ENCODE measurements at places on chromosomes 1 and 21.

- DNase-seq: no peak
Observed at GRCh38 chr1:74946388-74946787, 187.8 kb upstream of the LHX8 start.

DNA sequence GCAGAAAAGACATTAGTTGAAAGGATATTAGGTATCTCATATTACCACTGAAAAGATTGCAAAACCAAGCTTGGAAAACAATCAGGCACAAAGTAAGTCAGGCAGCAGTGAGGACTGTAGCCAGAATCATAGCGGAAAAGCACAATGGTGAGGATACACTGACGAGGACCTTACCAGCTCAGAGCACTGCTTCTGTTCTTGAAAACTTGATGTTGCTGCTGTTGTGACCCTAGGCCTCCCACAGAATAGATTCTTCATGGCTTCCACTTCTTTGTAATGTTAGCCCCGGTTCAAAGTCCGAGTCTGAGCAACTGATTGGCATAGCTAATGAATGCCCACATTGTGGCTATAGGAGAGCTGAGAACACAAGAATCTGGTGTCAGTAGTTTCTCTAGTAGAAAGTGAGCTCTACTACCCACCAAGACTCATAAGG, 45.2 kb upstream of the LRRC8C start:
- no peak for DNase-seq

DNA sequence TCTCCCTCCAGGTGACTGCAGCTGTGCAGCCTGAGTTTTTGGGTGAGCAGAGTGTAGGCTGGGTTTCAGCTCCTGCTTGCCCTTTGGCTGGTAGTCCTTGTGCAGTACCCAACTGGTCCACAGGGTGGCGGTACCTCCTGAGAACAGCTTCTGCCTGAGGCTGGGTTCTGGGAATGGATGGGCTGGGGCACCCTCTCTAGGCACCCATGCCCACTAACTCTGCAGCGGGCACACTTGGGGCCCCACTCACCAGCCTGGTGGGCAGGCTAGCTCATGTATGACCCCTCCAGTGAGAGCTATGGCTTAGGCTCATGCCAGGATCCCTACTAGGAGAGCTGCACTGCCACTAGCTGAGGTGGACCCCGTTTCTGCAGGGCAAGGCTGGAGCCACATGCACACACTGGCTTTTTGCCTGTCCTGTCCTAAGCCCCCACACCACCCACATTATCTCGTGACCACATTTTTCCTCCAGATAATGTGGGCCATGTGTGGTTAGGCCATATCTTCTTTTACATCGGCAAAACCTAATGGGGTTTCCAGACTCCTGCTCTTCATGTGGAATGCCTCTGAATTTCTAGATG, 15.5 kb upstream of the GSTM4 start:
- DNase-seq: peak; percentile 81

DNA sequence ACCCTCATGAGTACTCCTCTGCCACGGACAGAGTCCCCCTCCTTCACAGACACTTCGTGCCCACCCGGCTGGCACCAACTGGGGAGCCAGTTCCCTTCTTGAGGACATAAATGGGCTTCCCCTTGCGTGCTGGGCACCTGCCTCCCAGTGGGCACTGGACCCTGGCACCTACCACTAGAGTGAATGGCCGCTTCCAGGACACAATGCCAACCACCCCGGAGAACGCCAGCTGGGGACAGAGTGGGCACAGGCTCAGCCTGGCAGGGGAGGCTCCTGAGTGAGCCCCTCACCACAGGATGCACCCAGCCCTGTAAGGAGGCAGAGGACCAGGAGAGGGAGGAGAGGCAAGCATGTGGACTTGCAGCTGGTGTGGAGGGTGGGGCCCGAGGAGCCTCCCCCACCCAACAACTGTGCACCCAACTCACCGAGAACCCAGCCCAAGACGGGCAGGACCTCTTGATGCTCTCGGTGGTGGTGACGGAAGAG, 1.0 kb downstream of the ENTREP3 start:
- DNase-seq: no peak

GRCh38 chr21:37620401-37620800, 253.8 kb downstream of the DYRK1A start:
- no peak for DNase-seq

DNA sequence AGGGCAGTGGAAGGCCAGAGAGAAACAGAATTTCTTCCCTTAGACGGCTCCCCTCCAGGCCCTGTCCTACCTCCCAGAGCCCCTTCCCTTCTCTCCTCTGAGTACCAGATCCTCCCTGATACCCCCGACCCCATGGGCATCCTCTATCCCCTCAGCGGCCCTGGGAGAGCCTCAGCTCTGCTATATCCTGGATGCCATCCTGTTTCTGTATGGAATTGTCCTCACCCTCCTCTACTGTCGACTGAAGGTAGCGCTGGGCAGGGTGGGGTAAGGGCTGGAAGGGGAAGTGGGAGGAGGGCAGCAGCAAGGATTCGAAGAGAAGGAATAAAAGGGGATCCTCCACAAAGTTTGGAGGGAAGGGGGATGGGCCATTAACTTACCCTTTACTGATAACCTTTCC, 2.7 kb downstream of the FCER1G start:
- DNase-seq: no peak

DNA sequence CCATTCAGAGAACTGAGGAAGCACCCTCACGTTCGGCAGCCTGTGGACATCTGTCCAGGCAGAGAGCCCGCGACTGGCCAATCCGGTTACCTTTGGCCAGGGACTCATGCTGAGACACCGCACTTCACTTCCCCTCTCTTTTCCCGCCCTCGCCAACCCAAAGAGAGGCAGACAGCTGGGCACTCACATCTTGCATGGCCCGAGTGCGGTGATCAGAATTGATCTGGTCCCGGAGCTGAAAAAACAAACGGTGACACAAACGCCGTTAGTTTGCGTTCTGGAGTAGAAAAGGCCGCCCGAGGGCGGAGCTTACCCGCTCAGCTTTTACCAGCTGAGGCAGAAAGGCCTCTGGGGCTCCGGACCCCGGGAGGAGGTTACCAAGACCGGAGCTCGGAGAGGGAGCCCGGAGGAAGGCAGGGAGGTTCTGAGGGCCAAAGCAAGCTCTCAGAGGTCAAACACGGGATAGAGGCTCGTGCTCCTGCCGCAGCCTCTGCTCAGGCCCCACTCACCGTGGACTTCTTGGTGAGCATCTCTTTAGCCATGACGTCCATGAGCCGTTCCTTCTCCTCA, 376 bp downstream of the SF3A3 start:
- DNase-seq: peak; percentile 56

DNA sequence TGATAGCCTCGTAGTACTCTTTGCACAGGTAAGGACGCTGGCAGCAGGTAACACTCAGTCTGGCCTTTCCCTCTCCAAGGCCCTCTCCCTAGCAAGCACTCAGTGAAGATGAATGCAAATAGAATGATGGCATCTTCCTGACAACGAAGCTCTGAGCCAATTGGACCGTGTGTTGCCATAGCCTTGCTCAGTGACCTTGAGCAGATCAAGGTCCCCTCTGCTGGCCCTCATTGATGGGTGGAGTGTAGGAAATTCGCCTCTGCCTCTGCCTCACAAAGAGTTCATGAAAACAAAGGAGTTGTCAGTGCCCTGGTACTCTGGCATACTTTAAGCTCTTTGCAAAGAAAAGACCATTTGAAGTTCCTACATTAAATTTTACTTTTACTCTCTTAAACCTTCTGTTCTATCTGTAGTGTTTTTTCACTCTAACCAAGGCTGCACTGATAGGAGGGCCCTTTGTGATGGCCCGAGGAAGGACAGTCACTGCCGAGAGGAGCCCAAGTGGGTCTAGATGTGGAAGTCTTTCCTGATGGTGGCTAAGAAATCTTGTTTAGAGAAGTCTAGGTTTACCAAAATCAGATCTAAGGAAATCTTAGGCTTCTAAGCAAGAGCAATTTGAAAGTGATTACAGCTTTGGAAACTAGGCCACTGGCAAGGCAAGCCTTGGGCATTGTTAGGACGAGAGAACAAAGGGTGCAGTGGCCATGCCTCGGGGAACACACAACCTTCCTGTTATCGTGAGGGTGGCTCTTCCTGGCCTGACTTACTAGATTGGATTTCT, 38.2 kb downstream of the SMYD2 start:
- DNase-seq: no peak

- no peak for DNase-seq
Observed at GRCh38 chr1:236287757-236288619, 6.2 kb upstream of the ERO1B start.

DNA sequence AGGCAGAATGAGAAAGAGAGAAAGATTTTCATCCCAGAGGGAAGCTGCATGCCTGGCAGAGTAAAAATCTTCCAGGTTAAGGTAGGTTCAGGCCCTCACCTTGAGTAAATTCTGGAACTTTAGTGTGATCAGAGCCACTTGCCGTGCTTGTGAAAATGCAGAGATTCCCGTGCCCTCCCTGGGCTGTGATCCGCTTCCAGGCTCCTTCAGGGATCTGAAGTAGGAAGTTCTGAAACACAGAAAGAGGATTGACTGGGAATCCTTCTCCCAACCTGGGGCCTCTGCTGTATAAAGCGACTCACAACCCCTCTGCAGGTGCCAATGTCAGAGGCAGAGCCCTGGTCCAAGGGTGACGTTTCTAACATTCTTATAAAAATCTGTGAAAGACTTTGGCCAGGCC, 26.6 kb downstream of the NUAK2 start:
- DNase-seq: no peak

GRCh38 chr1:209171151-209171550, 412.4 kb upstream of the CAMK1G start:
- no peak for DNase-seq

GRCh38 chr1:107883562-107883961, 81.4 kb downstream of the VAV3 start:
- no peak for DNase-seq

- DNase-seq: no peak
Observed at GRCh38 chr1:209655411-209656231, 3.4 kb upstream of the LAMB3 start.

- DNase-seq: no peak
Observed at GRCh38 chr1:155522069-155522468, 40.5 kb downstream of the ASH1L start.

- DNase-seq: no peak
Observed at GRCh38 chr1:230895452-230895851, 27.1 kb upstream of the C1orf198 start.

GRCh38 chr1:194184974-194185373, 998.6 kb upstream of the B3GALT2 start:
- DNase-seq: no peak

- DNase-seq: no peak
Observed at GRCh38 chr21:35850029-35850428, 210.3 kb downstream of the SETD4 start.

DNA sequence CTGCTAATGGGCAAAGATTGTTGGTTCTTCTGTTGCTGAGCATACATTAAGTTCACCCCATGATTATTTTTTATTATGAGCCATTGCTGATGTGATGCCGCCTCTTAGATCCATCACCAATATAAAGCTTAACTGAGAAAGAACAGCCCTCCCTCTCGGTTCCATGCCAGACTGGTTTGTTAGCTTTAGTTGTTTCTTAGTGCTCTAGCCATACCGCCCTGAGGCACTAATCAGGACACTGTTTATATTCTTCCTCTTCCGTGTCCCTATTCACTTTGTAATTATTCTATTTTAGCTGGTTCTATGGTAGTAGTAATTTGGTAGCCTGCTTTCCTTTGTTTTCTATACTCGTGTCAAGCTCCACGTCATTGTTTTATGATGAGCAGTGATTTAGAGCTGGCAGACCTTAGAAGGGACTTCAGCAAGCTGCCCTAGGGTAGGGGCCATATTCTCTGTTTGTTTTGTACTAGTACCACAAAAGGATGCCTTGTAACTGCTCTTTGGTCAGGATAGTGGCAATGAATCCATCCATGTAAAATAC, 27.3 kb upstream of the PDPN start:
- DNase-seq: no peak

- DNase-seq: no peak
Observed at GRCh38 chr1:219847215-219847855, 81.0 kb downstream of the SLC30A10 start.

DNA sequence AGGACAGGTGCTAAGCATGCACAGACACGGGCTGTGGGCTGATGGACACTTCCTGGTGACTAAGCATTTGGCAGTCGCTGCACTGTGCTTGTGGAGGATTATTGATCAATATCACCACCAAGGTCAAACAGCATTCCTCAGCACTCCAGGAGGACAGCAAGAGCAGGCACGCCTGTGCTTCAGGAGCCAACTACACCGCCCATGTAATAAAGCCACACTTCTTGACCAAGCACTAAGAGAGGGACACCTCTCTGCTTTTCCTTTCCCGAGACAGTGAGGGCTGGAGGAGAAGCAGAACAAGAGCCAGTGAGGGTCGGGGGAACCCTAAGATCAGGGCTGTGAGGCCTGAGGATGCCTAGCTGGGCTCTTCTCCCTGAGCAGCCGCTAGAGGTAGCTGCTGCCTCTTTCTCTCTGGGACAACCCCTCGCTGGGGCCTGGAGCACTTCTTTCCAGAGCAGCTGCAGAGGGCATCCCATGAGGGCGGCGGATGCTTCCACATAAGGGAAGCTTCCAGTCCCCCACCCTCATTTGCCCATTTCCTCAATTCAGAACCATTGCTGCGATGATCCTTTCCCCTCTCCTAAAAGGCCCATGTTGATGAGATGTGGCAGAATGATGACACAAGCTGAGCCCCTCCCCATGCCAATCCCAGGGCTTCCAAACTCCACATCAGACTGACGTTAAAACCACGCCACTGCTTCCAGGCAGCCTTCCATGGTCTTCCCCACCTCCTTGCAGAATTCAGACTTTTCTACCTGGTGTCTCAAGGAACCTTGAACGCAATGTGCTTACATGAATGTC, 19.1 kb downstream of the RAB7B start:
- DNase-seq: peak; percentile 78

All from astrocyte of the hippocampus (primary cell).